ENCODE measurements at places on chromosomes 4 and X. TPM values are rescaled to one million over a fixed set of nuclear protein-coding genes. Genes with fewer than 3 reads are reported as not detected.
A peak's percentile ranks its signal among the peaks of the same experiment; 100 is the strongest.

GRCh38 chrX:15567886-15568616 lies 32.7 kb downstream of the ACE2 start:
- H3K36me3 ChIP-seq = no peaks in the 10 kb centered on the region
- H3K4me3 ChIP-seq = no peak overlapping the region
- H3K27ac ChIP-seq = no peak overlapping the region
- H3K27me3 ChIP-seq = peaks cover 7% of the 10 kb centered on the region
- H3K4me1 ChIP-seq = peaks cover 13% of the 10 kb centered on the region

- H3K4me3 ChIP-seq = no peak overlapping the region
- no peak overlapping the region for H3K27ac ChIP-seq
- no peak for DNase-seq
- no peaks in the 10 kb centered on the region for H3K4me1 ChIP-seq
- no peaks in the 10 kb centered on the region for H3K36me3 ChIP-seq
- no peaks in the 10 kb centered on the region for H3K27me3 ChIP-seq
Observed at GRCh38 chr4:37561196-37561802, 124.9 kb downstream of the RELL1 start.

GRCh38 chr4:174538123-174538875 lies 16.0 kb upstream of the HPGD start:
- H3K4me1 ChIP-seq = peaks cover 20% of the 10 kb centered on the region
- peaks cover 9% of the 10 kb centered on the region for H3K27me3 ChIP-seq
- H3K27ac ChIP-seq = peak overlapping the region; percentile 74

GRCh38 chr4:84677995-84678394 lies 95.1 kb downstream of the CDS1 start:
- no peaks in the 10 kb centered on the region for H3K36me3 ChIP-seq
- no peaks in the 10 kb centered on the region for H3K27me3 ChIP-seq
- no peak overlapping the region for H3K4me3 ChIP-seq

GRCh38 chr4:70518716-70519115 lies 347 bp downstream of the AMTN start:
- no peak overlapping the region for H3K27ac ChIP-seq
- DNase-seq = no peak
- H3K4me1 ChIP-seq = no peaks in the 10 kb centered on the region
- no peak overlapping the region for H3K4me3 ChIP-seq
- peaks cover 2% of the 10 kb centered on the region for H3K27me3 ChIP-seq
- no peaks in the 10 kb centered on the region for H3K36me3 ChIP-seq

Gene CTAG1A
- total RNA-seq = not detected

Gene GRIA2
- not detected for total RNA-seq

DNA sequence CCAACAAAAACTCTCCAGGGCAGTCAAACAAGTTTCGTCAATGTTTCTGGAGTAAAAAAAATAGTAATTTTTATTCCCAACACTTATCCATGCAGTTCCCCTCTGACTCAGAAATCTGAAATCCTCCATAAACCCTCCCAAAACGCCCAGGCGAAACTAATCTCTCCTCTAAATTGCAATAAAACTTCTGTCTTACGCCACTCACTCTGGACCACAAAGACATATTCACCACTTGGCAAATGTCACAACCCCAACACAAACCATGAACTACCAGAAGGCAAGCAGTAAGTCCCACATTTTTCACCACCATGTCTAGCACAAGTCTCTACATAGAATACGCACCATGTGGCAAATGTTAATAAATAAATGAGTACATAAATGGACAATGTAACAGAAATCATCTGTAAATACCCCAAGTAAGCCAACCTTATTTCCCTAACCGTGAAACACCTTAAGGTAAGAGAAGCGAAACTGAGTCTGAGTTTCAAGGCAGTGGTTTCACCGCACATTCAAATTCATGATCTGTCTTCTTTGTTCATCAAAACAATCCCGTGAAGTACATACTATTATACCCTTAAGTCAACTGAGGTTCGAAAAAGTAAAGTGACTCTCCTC lies 1.6 kb downstream of the PAPSS1 start:
- H3K27me3 ChIP-seq = no peaks in the 10 kb centered on the region
- H3K27ac ChIP-seq = no peak overlapping the region

Gene SLITRK4
- not detected for total RNA-seq

- peaks cover 5% of the 10 kb centered on the region for H3K27me3 ChIP-seq
- no peaks in the 10 kb centered on the region for H3K4me1 ChIP-seq
- H3K36me3 ChIP-seq = no peaks in the 10 kb centered on the region
- H3K27ac ChIP-seq = no peak overlapping the region
- DNase-seq = no peak
- H3K4me3 ChIP-seq = no peak overlapping the region
Observed at GRCh38 chrX:112888916-112889315, 48.3 kb upstream of the AMOT start.

DNA sequence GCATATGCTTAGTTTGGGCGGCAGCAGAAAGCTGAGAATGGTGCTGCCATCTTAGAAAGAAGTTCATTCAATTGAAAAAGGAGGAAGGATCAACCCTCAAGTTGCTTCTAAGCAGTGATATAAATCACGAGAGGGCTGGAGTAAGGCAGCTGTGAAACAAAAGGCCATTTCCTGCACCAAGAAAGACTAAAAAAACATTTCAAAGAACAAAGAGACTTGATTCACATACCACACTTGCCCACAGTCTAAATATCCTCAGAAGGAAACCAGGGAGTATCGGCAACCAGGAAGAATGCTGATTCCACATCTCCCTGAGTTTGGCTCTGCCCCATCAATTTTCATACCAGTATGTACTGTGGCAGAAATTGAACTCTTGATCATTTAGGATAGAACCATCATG lies 240.1 kb downstream of the OPHN1 start:
- no peak overlapping the region for H3K4me3 ChIP-seq
- peaks cover 12% of the 10 kb centered on the region for H3K4me1 ChIP-seq
- no peaks in the 10 kb centered on the region for H3K27me3 ChIP-seq
- no peaks in the 10 kb centered on the region for H3K36me3 ChIP-seq
- no peak for DNase-seq
- H3K27ac ChIP-seq = no peak overlapping the region

Gene GAGE1
- total RNA-seq = not detected

Gene PITX2
- total RNA-seq = 0.13 TPM

Gene HS6ST2
- 0.18 TPM for total RNA-seq

DNA sequence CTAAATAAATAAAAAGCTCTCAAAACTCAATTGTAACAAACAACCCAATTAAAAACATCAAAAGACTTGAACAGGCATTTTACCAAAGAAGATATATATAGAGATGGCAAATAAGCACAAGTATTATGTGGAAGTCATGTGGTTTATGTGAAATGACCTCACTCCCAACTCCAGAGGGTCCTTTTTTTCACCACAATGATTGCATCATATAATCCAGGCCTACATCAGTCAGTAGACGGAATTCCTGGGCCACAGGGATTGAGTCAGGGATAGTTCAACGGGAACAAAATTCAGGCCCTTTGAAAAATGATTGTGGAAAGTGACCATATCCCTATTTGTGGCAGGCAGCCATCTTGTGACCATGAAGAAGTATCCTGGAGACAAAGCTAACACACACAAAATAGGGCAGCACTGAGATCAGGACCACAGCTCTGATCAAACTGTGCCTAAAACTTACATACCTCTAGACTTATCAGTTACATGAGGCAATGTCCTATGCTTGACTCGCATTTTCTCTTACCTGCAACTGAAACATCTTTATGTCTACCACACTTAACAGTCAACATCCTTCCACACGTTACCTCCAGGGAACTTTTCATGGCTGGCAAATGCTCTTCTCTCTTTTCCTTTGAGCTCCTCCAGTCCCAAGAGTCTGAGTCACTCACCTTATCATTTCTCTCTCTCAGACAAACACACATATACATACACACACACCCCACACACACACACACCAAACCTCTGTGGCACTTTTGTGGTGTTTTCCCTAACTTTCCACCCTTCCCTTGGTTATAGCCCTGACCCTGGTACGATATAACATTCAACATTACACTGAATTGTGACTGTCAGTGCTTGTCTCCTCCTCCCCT lies 113.5 kb downstream of the PHF8 start:
- no peak overlapping the region for H3K4me3 ChIP-seq
- peaks cover 4% of the 10 kb centered on the region for H3K4me1 ChIP-seq
- H3K27ac ChIP-seq = no peak overlapping the region
- DNase-seq = no peak

Gene STX18
- 22.8 TPM for total RNA-seq

- H3K27me3 ChIP-seq = no peaks in the 10 kb centered on the region
- no peak for DNase-seq
Observed at GRCh38 chrX:127085939-127086338, 266.4 kb downstream of the PRR32 start.

Gene NWD2
- total RNA-seq = not detected

Gene XAGE2
- not detected for total RNA-seq

Gene MXRA5
- total RNA-seq = not detected

DNA sequence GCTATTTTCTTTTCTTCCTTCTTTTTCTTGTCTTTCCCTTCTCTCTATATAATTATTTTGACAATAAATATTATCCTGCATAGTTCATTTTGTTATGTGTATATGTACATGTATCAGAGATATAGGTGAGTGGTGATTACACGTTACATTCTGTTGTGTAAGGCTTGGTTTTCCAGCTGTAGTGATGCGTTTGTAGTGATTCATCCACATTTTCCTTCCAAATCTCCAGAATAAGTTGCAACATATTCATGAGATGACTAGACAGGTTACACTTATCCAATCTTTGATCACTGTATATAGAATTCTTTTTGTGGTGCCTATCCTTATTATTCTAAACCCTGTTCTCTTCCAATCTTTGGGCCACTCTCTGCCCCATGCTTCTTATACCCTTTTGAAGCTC lies 540.2 kb downstream of the GBA3 start:
- no peaks in the 10 kb centered on the region for H3K4me1 ChIP-seq
- no peak overlapping the region for H3K4me3 ChIP-seq
- DNase-seq = no peak
- no peak overlapping the region for H3K27ac ChIP-seq

GRCh38 chr4:28247805-28248204 lies 1387.2 kb downstream of the STIM2 start:
- H3K4me3 ChIP-seq = no peak overlapping the region
- H3K27me3 ChIP-seq = no peaks in the 10 kb centered on the region
- H3K27ac ChIP-seq = no peak overlapping the region
- H3K36me3 ChIP-seq = no peaks in the 10 kb centered on the region

Gene ASB12
- total RNA-seq = 0.38 TPM

Gene RBM10
- total RNA-seq = 57.0 TPM

GRCh38 chr4:140028101-140028500 lies 125.9 kb downstream of the MAML3 start:
- no peak for DNase-seq
- H3K4me1 ChIP-seq = no peaks in the 10 kb centered on the region
- H3K4me3 ChIP-seq = no peak overlapping the region
- H3K27me3 ChIP-seq = peaks cover 41% of the 10 kb centered on the region
- no peak overlapping the region for H3K27ac ChIP-seq
- H3K36me3 ChIP-seq = no peaks in the 10 kb centered on the region

Gene PABPC1L2B
- total RNA-seq = not detected

Gene NHSL2
- total RNA-seq = 8.7 TPM

- no peak overlapping the region for H3K4me3 ChIP-seq
- DNase-seq = no peak
- no peaks in the 10 kb centered on the region for H3K4me1 ChIP-seq
- no peak overlapping the region for H3K27ac ChIP-seq
Observed at GRCh38 chr4:15142201-15142600, 139.9 kb downstream of the CPEB2 start.

DNA sequence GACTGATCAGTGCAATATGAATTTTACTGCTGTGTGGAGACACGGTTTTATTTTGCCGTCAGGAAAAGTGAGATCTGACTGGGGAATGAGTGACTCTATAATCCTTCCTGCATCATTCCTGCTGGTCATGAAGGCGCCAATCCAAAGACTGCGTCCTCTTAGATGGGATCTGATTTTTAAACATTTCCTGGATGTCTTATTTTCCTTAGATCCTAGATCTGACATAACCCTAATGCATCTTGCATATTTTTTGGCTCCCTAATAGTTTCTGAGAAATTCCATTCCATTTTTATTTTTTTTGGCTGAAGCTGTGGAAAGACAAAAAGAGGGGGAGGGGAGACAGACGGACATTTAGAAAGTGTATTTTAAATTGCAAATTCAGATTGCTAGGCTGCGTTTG lies 454.9 kb upstream of the FAT1 start:
- H3K4me3 ChIP-seq = no peak overlapping the region
- H3K27ac ChIP-seq = no peak overlapping the region
- H3K36me3 ChIP-seq = no peaks in the 10 kb centered on the region
- H3K4me1 ChIP-seq = no peaks in the 10 kb centered on the region
- DNase-seq = no peak

DNA sequence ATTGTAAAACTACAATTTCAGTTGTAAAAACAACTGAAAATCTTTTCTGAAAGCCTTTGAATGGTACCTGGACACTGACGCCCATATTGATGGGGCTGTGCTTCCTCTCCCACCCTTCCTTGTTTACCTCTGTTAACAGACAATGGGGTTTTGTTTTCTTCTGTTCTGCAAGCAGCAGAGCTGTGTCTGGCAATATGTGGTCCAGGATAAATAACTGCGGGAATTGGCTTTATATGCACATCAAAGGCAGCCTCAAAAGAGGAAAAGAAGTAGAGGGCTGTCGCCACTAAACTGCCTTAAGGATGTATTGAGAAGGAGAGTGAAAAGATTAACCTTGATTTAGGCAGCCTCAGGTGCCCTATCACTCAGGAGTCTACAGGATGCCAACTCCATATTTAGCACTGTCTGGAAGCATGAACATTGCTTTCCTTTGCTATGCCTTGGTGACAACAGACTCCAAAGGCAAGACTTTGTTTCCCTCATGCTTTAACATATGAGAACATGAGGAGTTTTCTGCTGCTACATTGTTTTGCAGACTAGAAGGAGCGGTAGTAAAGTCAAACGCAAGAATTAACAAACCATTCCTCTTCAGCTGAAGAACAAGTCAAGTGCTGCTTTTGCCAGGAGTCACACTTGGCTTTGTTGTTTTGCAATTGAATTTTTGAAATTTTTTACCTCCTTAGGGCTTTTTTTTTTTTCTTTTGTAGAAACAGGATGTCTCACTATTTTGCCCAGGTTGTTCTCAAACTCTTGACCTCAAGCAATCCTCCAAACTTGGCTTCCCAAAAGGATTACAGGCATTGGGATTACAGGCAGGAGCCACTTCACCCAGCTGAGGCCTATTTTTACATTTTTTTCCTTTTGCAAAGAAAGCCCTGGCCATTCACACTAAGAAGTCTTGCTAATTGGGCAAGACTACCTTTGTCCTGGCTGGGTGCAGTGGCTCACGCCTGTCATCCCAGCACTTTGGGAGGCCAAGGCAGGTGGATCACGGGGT lies 3.0 kb downstream of the IL21 start:
- DNase-seq = no peak
- no peaks in the 10 kb centered on the region for H3K27me3 ChIP-seq
- peak overlapping the region; percentile 13 for H3K4me3 ChIP-seq
- no peaks in the 10 kb centered on the region for H3K36me3 ChIP-seq

Gene CT47C1
- not detected for total RNA-seq

Gene DDIT4L
- total RNA-seq = 1.3 TPM

Gene MAGEB2
- total RNA-seq = not detected

Gene SHOX
- not detected for total RNA-seq
